ENCODE measurements at places on chromosomes 6 and 20. TPM values are rescaled to one million over a fixed set of nuclear protein-coding genes. Genes with fewer than 3 reads are reported as not detected.

The FAXC gene
- total RNA-seq, result 1.8 TPM

The RIPPLY2 gene
- not detected for total RNA-seq

The GUCA1A gene
- total RNA-seq, result not detected

The ROS1 gene
- total RNA-seq, result 0.49 TPM

The OLIG3 gene
- total RNA-seq, result not detected

The GCNT2 gene
- total RNA-seq, result 6.2 TPM

The GID8 gene
- 25.4 TPM for total RNA-seq

The BPIFB4 gene
- total RNA-seq, result not detected

The TMC2 gene
- not detected for total RNA-seq

The CEP85L gene
- total RNA-seq, result 10.8 TPM

The RIMS1 gene
- total RNA-seq, result not detected

The LY6G6D gene
- not detected for total RNA-seq

The GJA10 gene
- total RNA-seq, result not detected

The TRIM31 gene
- not detected for total RNA-seq

The RIPOR3 gene
- total RNA-seq, result 10.8 TPM

The TRIM39 gene
- total RNA-seq, result 6.7 TPM

The ADAM33 gene
- total RNA-seq, result 3.6 TPM

The HSD17B8 gene
- total RNA-seq, result 3.2 TPM

The RHAG gene
- total RNA-seq, result not detected

The GPR6 gene
- total RNA-seq, result not detected

The CRYBG1 gene
- total RNA-seq, result 74.4 TPM

The NDUFAF4 gene
- total RNA-seq, result 57.6 TPM

The MATN4 gene
- total RNA-seq, result 0.10 TPM

The OR10C1 gene
- total RNA-seq, result not detected

The CARMIL1 gene
- 6.8 TPM for total RNA-seq

The SLC22A3 gene
- total RNA-seq, result 2.2 TPM

The PRL gene
- not detected for total RNA-seq

The PPP1R14C gene
- not detected for total RNA-seq

The CFAP61 gene
- 0.12 TPM for total RNA-seq

The GTSF1L gene
- not detected for total RNA-seq

The HDGFL1 gene
- not detected for total RNA-seq

The SMLR1 gene
- not detected for total RNA-seq

The RTEL1 gene
- 17.4 TPM for total RNA-seq

The DLL1 gene
- 2.7 TPM for total RNA-seq

The MOXD1 gene
- total RNA-seq, result 96.5 TPM

The COL19A1 gene
- total RNA-seq, result 0.59 TPM
